ENCODE measurements at places on chromosomes 13 and 19.

DNA sequence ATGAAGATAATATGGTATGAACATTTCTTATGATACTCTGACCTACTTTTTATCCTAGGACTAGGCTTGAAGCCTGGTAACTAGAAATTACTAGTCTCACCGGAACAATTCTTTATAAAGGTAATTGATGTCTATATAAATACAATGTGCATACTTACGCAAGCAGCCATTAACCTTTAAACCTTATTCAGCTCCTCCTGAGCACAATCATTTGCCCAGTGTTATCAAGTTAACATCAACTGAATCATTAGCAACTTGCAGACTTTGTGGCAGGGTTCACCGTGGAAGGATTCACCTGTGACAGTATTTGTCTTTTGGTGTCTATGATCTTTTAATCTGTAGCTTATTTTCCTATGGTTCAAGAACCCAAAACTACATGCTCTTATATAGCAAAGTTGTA is 508.6 kb upstream of the KLHL1 start:
- DNase-seq: no peak

DNA sequence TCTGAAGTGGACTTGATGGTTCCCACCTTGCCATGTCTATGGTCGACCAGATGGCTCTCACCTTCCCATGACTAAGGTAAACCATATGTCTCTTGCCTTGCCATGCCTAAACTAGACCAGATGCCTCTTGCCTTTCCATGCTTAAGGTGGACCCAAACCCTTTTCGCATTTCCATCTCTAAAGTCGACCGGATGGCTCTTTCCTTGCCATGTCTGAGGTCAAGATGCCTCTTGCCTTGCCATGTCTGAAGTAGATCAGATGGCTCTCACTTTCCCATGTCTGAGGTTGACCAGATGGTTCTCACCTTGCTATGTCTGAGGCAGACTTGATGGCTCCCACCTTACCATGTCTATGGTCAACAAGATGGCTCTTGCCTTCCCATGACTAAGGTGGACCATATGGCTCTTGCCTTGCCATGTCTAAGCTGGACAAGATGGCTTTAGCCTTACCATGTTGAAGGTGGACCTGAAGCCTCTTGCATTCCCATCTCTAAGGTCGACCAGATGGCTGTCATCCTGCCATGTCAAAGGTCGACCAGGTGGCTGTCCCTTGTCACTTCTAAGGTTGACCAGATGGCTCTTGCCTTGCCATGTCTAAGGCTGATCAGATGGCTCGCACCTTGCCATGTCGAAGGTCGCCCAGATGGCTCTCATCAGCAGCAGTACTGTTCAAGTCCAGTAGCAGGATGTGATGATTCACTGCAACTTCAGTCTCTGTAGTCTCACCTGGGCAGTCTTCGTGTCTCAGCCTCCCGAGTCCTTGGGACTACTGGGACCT is 1439.4 kb downstream of the UQCRFS1 start:
- no peak for DNase-seq

- DNase-seq: no peak
Measured at GRCh38 chr13:25973576-25973975, 78.2 kb downstream of the SHISA2 start.

- DNase-seq: no peak
Measured at GRCh38 chr13:30382836-30383525, 39.3 kb upstream of the UBE2L5 start.

DNA sequence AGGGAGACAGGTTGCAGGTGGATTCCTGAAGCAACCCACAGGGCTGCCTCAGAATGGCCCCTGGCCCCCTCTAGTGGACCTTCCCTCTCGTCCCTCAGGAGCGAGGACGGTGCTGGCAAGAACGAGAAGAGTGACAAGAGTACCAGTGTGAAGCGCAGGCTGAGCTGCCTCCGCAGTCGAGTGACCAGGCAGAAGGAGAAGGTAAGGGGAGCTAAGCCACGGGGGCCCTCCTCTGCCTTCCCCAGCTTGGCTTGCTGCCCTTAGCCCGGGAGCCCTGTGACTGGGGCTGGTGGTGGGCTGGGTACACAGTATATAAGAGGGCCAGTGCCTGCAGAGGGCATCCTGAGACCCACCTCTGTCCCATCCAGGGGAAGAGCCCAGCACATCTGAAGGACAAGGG is 34.0 kb downstream of the ARHGEF18 start:
- no peak for DNase-seq

DNA sequence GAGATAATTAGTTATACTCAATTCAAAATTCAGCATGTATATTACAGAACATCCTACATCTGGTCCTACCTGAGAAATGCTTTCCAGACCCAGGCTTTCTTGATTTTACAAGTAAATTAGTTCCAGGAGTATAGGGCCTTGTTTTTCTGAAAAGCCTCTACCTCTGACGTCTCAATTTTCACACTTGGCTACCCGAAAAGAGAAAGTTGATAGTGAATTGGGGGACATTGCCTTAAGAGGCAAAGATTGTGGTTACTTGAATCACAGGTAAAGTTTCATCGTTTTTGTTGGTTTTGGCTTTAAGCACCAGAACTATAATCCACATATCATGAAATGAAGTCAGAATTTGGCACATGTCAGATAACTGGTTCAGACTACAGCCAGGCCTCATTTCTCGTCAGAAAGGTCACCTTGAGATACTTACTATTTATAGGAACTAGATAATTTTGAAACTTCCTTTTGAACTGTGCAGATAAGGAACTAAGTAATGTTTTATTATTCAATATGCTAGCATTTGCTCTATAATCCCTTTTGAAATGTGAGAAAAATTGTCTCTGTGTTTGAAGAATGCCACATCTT is 30.8 kb downstream of the FAM124A start:
- no peak for DNase-seq

DNA sequence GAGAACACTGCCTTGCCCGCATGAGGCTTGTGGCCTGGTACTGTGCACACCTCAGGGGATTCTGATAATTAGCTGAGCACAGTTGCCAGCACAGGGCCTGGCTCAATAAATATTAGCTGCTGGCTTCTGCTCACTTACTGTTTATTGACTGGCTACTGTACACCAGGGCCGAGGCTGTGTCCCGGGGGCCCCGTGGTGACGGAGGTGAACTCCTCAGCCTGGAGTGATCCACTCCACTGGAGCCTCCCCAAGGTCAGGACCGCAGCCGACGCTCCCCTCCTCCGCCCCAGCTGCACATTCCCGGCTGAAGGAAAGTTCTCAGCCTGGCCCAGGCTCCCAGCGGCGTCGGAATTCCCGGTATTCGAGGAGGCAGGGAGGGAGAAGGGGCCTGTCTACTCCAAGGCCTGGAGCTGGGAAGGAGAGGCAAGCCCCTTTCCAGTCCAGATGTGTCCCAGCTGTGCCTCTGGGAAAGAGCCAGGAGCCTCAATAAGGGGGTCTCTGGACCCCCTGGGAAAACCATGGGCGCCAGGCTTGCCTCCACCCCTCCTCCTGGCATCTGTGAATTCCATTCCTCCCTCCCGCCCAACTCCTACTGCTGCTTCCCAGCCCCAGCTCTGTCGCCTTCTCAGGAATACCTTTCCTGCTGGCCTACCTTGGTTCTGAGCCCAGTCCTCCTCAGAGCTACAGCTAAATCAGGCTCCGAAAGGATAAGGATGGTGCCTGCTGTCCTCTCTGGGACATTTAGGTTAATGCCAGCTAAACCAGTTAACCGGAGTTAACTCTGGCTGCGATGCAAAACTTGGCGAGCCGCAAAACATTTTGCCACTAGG is 7.3 kb downstream of the RPS16 start:
- no peak for DNase-seq

DNA sequence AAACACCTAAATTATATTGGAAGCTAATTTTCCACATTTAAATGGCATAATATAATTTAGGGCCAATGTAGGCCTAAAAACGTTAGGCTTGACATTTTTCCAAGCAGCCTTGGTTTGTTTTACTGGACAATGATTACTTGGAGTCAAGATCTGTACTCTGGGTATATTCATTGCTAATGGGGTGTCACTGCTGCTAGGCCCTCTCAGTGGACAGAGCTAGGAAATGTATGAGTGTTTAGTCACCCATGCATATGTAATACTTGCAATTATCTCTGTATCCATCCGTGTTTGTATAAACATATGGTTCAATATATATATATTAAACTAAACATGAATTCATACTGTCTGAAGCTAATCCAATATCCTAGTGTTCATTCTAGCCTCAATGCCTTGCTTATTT is 598.1 kb downstream of the DCT start:
- no peak for DNase-seq

Data from stimulated activated CD8-positive, alpha-beta memory T cell treated with anti-CD3 and anti-CD28 coated beads, Interleukin-15, amount 100 ng/mL, for 24 hours (primary cell).